Tibial nerve (tissue), 4 donors: ENCODE measurements at places on chromosomes 1 and 21. TPM values are rescaled to one million over a fixed set of nuclear protein-coding genes. Genes with fewer than 3 reads are reported as not detected.

Gene NBPF4
- total RNA-seq, result not detected

Gene SLFNL1
- 0.22 TPM for total RNA-seq

Gene TMEM200B
- total RNA-seq, result 27.7 TPM

Gene RNU1-2
- total RNA-seq, result under 0.01 TPM

Gene IFI6
- total RNA-seq, result 68.9 TPM

Gene SLC2A5
- total RNA-seq, result 4.7 TPM
